Renal cortical epithelial cell (primary cell): ENCODE measurements at places on chromosomes 11 and 22.
A peak's percentile ranks its signal among the peaks of the same experiment; 100 is the strongest.

DNA sequence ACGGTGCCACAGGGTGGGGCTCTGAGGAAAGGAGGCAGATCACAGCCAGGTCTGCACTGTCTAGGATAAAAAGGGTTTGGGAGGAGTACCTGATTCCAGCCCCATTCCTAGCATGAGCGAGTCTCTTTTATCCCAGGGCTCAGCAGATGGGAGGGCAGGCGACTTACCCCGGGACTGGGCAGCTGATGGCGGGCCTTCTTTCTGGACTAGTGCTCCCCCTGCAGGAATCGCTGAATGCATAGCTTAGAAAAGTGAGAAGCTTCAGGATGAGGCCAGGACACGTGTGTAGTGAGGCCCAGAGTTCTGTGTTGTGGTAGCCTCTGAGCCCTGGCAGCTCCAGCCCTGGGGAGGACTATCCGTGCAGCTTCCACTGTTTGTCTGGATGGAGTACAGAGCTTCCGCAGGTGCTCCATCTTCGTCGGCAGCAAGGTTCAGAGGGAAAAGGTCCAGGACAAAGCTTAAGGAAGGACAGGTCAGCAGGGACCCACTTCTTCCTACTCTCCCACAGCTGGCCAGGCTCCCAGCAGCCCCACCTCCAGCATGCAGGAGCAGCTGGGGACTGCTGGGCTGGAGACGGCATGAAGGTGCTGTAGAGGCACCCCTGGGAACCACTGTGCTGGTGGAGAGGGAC lies 30.4 kb downstream of the COMMD9 start:
- DNase-seq = peak; percentile 54

DNA sequence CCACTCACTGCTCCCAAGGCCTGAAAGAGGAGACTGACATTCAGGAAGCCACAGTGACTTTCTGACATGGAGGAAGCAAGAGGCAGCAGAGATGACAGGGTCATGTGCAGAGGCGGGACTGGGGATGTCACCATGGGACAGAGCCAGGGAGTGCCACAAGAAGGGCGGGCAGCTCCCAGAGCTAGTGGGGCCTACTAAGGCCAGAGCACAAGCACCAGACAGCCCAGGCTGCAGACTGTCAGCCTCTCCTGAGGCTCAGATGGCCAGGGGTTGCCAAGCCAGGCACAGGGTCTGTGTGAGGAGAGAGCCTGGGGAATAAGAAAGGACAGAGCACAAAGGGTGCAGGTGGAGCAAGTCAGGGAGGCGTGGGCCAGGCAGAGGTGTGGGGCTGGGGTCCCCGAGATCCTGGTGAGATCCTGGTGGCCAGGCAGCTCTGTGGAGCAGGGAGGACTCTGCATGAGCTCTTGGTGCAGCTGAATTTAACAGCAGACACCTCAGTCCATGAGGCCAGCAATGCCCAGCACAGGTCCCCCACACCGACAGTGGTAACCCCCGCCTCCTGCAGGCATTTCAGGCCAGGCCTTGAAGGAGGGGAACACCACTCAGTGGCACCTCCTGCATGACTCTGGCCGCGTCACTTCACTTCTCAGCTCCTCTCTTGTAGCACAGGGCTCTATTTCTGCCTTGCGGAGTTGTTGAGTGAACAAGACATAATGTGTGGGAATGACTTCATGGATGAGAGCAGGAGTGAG lies 52.3 kb downstream of the SGSM3 start:
- DNase-seq = no peak

DNA sequence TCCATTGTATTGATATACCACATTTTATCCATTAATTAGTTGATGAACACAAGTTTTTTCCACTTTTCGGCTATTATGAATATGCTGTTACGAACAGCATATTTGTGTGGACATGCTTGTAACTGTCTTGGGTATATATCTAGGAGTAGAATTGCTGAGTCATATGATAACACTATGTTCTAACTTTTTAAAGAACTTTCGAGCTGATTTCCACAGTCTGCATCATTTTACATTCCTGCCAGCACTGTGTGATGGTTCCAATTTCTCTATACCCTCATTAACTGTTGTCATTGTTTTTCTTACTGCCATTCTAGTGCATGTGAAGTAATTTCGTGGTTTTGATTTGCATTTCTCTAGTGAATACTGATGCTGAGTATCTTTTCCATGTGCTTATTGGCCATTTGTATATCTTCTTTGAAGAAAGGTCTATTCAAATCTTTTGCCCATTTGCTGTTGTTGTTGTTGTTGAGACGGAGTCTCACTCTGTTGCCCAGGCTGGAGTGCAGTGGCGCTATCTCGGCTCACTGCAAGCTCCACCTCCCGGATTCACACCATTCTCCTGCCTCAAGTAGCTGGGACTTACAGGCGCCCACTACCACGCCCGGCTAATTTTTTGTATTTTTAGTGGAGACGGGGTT lies 7.4 kb upstream of the RCE1 start:
- DNase-seq = peak; percentile 22

GRCh38 chr11:69930081-69931059 lies 111.2 kb upstream of the FGF3 start:
- DNase-seq = no peak

GRCh38 chr11:61598886-61599868 lies 18.3 kb upstream of the SYT7 start:
- no peak for DNase-seq

DNA sequence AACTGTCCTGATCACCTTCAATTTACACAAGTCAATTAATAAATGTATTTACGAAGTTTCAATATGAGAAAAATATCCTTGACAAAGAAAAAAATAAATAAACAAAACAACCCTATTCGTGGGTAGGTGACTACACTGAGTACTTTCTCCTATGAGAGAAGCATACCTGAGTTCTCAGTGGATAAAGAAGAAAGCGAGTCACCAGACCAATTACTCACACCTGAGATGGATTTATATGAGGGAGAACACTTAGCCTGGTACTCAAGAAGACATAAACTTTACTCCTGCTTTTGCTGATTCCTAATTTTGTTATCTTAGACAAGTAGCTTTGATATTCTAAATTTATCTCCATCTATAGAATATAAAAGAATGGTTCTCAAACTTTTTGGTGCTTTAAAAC lies 735.2 kb upstream of the ANO3 start:
- DNase-seq = no peak

- no peak for DNase-seq
Measured at GRCh38 chr11:87736928-87737327, 438.3 kb downstream of the RAB38 start.

- no peak for DNase-seq
Measured at GRCh38 chr11:65341856-65342255, 8.2 kb downstream of the DPF2 start.

DNA sequence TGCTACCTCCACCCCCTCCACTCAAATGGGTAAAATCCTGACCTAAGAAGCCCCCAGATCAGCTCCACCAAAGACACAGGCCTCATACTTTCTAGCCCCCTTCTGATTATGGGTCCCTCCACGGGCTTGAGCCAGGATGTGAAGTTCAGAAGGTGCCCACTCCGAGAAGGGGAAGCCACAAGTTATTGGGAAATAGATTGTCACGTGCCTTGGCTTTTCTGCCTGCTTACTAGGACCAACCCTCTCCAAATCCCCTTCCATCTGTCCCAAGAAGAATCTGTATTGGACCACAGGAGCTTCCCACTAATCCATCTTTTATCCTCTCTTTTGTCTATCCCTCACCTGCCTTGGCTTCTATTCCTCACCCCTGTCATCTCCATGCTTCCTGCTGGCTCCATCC lies 3.0 kb upstream of the NRGN start:
- DNase-seq = no peak

- no peak for DNase-seq
Measured at GRCh38 chr11:113521737-113522517, 46.7 kb upstream of the DRD2 start.

DNA sequence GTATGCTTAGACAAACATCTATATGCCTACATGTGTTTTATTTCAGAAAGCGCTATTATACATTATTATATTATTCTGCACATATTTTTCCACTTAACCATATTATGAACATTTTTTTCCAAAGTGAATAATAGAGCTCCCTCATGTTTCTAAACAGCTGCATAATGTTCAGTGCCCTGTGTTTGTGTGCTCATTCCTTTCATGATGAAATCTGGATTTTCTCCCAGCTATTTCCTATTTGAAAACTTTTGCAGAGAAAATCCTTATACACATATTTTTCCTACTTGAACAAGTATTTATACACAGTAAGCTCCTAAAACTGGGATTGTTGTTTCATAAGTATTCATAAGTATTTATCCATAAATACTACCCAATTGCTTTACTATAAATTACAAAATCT lies 18.1 kb upstream of the RFPL2 start:
- no peak for DNase-seq

DNA sequence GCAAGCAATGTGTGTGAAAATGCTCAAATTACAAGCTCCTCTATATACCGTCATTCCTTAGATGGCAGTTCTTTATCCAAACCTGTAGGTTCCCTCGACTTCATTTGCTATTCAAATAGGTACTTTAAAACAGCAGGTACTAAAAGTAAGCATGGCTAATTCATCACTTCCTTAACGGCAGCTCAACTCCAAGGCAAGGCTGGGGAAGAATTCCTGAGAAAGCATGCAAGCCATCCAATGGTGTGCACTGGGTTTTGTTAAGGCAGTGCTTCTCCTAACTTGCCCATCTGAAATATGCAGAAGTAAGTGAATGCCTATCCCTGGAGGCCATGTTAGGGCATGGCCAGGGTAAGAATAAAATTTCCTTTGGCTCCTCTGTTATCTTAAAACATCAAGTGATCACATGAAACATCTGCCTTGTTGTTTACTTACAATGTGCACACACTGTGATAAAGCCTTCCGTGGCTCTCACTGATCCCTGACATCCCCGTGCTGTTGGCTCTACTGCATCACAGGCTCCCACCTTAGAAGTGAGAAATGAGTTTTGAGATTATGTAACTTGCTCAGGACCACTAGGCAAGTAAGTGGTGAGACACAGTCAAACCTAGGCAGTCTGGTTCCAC lies 52.1 kb downstream of the SMCO4 start:
- DNase-seq = no peak

- DNase-seq = no peak
Measured at GRCh38 chr11:90134478-90135003, at the start of gene NAALAD2. NAALAD2 (plus strand) TSS chr11:90134663; CDS start chr11:90134759, 96 bp downstream.

DNA sequence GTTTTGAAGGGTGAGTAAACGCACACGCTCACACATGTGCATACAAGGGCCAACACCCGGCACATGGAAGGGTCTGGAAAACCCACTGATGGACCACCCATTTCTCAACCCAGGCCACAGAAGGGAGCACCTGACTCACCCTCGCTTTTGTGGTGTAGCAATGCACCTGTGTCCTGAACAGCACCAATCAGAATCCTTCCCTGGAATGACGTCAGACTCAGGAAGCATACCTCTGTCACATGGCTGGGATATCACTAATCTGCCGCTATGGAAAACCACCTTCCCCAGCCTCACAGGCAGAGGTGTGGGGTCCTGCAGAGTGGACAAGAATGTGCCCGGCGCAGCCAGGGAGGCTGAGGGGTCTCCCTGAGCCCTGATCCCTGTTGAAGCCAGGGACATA lies 9.0 kb upstream of the OSM start:
- no peak for DNase-seq

DNA sequence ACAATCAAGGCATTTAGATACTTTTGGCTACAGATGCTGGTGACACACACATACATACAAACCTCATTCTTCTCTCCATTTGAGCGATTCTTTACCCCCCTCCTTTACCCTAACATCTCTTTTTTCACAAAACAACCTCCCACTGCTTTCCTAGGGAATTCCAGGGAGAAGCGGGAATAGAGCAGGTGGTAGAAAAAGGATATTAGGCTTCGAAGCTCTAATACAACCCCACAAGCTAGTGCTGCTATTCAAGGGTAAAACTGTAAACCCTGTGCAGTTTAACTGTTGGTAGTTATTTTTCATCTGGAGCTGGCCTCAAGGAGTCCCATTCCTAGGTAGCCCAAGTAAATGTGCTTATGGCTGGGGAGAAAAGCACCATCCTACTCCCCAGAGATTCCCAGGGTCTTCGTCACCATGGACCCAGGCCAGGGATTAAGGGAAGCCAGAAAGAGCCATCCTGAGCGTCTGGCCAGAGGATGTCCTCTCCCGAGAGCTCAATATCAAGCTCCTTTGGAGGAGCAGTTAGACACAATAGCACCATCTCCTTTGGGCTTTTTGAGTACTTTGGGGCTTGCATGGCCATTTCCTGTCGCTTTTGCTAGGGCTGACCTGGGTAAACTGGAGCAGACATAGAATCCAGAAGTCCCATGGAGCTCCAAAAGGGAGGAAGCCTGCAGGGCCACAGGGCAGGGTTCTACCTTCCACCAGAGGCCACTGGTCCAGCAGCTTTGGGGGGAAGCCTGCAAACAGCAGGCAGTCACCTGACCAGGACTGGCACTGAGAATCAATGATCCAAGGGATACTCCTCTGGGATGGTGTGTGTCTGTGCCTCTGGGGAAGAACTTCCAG lies 3.1 kb downstream of the MAML2 start:
- peak; percentile 27 for DNase-seq

DNA sequence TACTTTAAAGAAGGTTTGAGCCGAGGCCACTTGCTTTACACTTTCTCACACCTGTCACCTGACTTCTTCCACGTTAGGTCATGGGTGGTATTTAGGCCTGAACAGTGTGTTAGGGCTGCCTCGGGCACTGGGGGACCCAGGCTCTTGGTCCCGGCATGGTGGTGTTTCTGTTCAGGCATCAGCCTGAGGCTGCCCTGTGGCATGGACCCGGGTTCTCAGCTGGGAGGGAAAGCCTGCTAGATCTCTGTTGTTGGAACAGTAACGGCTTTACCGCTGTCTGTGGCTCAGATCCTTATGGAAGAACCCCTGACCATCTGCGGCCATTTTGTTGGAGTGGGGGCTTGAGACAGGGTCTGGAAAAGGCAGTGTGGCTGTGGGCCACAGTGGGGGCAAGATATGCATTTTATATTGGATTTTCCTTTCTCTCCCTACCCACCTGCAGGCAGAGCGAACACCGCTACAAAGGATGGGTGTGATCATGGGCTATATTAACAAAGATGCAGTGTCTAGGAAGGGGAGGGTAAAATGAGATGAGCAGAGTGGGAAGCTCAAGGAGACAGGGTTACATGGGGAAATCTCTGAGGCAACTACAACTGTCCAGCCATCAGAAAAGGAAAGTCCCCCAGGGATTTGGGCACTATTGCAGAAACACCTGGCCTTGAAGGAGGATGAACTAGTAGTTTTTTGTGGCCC lies 1.6 kb upstream of the KCNJ11 start:
- no peak for DNase-seq

DNA sequence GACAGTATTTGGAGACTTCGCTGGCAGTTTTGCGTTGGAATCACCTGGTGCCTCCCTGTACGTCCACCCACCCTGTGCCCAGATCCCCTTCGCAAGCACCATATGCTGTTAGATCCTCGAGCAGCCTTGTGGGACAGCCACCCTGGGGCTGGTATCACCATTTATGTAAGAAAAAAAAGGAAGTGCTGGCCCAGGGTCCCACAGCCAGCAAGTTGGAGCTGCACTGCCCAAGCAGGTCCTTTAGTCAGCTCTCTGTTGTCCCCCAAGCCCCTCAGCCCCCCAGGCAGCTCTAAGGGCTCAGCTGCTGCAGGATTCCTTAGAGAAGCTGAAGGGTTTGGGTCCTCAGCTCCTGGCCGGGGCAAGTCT lies 80.3 kb downstream of the FBLN1 start:
- DNase-seq = no peak

GRCh38 chr22:30086496-30086895 lies 6.2 kb downstream of the HORMAD2 start:
- no peak for DNase-seq

- no peak for DNase-seq
Measured at GRCh38 chr11:92580908-92581307, 356.3 kb downstream of the FAT3 start.
